ENCODE measurements at places on chromosomes 1 and 21.

- DNase-seq, result no peak
These were observed at the start of gene NES for GRCh38 chr1:156676820-156677615. Gene NES (minus strand): TSS chr1:156677407. CDS start chr1:156677264, 143 bp downstream.

- DNase-seq, result no peak
These were observed 7.3 kb downstream of the PPP2R5A start for GRCh38 chr1:212292250-212293105.

DNA sequence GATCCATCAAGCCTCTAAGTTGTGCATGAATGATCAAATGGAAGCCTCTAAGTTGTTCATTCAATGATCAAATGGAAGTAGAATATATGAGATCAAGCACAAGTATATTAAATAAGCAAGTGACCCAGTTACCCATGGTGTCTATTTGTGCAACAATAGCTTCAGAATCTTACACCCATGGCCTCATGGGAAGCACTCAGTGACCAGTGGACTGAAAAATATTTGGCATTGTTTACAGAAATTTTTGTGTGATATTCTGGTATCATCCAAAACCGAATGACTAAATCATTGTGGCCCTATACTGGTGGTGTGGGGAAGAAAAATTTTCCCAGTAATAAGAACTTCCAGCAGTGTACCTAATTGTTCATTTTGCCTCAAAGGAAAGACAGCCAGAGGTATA is 46.6 kb downstream of the DUSP10 start:
- DNase-seq, result no peak

GRCh38 chr21:43281661-43282357 is 113.0 kb downstream of the CRYAA start:
- DNase-seq, result no peak

DNA sequence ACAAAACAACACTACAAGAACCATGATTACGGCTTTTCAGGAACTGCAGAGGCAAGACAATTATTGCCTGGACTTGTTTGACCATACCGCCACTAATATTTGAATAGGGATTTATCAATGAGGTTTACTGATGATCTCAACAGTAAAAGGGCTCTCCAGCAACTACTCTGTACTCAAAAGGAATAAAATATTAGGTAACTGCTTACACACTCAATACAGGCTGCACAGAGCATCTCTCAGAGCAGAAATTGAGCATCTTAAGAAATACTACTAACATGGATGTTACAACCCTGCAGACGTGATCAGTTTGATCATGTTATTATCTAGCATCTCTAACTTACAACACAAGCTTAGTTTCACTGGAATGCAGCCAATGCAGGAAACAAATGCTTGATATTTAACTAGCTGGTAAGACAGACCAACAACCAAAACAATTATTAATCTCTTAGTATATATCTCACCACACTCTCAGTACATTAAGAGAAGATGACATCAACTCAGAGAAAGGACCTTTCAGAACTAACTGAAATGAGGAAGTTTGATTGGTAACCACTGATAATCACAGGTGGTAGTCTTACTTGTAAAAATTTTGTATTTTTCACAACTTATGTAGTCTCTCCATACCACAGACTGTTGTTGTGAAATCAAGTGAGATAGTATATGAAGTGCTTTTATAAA is 52.2 kb downstream of the PUM1 start:
- DNase-seq, result no peak

- no peak for DNase-seq
These were observed 42.5 kb downstream of the PLPPR5 start for GRCh38 chr1:98962156-98962555.

- no peak for DNase-seq
These were observed 69.3 kb downstream of the GLIS1 start for GRCh38 chr1:53669621-53670191.

- DNase-seq, result no peak
These were observed 29.0 kb upstream of the PRRX1 start for GRCh38 chr1:170634824-170635410.

DNA sequence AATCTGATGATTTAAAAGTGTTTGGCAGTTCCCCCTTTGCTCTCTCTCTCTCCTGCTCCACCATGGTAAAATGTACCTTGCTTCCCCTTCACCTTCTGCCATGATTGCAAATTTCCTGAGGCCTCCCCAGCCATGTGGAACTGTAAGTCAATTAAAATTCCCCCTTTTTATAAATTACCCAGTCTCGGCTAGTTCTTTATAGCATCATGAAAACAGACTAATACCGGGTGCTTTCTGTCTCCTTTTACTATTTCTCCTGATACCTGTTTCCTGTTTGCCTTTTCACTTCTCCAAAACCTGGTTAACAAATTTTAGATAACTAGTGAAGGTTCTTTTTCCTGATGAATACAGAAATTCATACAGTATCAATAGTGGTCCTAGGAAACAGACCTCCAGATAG is 1670.3 kb downstream of the MRPL39 start:
- no peak for DNase-seq

DNA sequence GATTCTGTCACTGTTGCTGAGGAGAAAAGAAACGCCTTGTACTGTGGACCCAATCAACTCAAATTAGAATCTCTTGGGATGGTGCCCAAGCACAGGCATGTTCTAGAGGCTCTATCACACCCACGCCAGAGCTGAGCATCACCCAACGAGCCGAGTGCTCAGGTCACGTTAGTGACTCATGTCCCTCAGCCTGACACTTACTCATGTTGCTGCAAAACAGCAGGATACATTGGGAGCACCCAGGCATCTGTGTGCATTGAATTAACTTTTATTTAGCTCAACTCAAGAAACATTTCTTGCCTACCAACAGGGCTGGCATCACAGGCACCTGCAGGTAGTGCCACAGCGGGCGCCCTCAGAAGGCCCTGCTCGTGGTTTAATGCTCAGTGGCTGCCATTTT is 149.8 kb downstream of the ETS2 start:
- no peak for DNase-seq

DNA sequence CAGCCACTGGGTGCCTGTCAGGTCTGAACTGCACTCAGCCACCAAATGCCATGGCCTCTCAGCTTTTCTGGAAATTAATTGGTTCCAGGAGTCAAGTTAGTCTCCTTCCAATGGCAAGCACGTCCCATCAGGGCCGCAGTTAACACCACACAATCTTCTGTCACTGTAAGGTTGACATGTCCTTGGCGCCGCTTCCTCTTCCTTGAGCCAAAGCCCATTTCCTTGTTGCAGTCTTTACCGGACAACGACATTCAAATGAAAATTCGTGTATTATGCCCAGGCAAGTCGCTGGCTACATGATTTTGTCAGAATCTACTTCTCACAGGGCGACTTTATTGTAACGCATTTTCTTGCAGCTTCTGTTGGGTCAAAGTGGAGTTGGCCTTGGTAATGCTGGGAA is 430.6 kb upstream of the KAZN start:
- DNase-seq, result no peak

- DNase-seq, result peak; percentile 76
These were observed 9.6 kb downstream of the PROK1 start for GRCh38 chr1:110460253-110461220.

GRCh38 chr1:242854466-242854865 is 330.0 kb upstream of the PLD5 start:
- DNase-seq, result no peak

DNA sequence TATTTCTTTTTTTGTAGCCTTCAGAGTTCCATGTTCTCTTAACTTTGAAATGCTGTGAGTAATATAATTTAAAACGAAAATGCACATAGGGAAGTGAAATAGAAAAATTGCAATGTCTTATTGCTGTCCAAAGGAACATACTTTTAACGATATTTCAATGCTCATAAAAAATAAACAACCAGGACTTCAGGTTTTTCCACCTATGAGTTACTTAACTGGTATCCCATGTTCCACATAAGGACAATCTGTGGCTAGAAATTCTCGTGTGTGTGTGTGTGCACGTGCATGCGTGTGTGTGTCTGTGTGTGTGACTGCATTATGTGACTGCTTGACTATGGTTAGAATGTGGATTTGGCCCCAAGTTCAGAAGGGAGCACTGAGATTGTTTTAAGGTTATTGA is 200.8 kb upstream of the ADGRL4 start:
- DNase-seq, result no peak

- DNase-seq, result no peak
These were observed 519.3 kb upstream of the CXADR start for GRCh38 chr21:16993416-16994038.

GRCh38 chr1:167645140-167645541 is 15.1 kb downstream of the RCSD1 start:
- no peak for DNase-seq

- peak; percentile 51 for DNase-seq
These were observed 23.1 kb upstream of the RAP1A start for GRCh38 chr1:111596499-111596898.
